Astrocyte (in vitro differentiated cells and primary cell): ENCODE measurements at places on chromosomes 4 and X.
A peak's percentile ranks its signal among the peaks of the same experiment; 100 is the strongest.

DNA sequence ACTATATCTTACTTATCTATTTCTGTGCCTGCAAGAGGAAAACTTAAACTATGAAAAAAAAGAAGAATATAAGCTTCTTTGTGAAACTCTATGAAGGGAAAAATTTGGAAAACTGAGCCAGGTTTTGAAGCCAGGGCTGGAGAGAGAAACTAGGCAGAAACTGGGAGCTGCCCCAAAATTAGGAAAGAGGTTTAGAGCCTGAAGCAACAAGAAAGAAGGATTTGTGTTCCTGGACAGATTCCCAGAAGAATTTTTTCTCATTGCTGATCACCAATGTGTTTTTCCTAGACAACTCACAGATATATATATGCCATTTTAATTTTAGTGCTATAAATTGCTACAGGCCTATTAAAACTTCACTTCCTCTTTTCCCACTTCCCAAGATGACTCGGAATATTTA is 245.0 kb upstream of the GEMIN8 start:
- DNase-seq, result no peak

- DNase-seq, result peak; percentile 64
Observed at GRCh38 chrX:113644426-113644825, 803.8 kb upstream of the AMOT start.

GRCh38 chr4:150584111-150584915 is 2.4 kb downstream of the MAB21L2 start:
- no peak for DNase-seq

DNA sequence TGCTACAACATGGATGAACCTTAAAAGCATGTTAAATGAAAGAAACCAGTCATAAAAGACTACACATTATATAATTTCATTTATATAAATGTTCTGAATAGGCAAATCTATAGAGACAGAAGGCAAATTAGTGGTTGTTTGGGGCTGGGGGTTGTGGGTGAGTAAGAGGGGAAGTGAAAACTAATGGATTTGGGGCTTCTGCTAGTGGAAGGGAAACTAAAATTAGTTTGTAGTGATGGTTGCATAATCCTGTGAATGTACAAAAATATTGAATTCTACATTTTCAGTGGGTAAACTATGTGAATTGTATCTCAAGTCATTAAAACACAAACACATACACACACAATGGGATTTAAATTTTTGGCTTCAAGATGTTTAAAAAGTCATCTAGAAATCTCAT is 25.4 kb upstream of the LIMCH1 start:
- DNase-seq, result no peak

DNA sequence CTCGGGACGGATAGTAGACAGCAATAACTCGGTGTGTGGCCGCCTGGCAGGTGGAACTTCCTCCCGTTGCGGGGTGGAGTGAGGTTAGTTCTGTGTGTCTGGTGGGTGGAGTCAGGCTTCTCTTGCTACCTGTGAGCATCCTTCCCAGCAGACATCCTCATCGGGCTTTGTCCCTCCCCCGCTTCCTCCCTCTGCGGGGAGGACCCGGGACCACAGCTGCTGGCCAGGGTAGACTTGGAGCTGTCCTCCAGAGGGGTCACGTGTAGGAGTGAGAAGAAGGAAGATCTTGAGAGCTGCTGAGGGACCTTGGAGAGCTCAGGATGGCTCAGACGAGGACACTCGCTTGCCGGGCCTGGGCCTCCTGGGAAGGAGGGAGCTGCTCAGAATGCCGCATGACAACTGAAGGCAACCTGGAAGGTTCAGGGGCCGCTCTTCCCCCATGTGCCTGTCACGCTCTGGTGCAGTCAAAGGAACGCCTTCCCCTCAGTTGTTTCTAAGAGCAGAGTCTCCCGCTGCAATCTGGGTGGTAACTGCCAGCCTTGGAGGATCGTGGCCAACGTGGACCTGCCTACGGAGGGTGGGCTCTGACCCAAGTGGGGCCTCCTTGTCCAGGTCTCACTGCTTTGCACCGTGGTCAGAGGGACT is 5.7 kb upstream of the MSANTD1 start:
- DNase-seq, result no peak

- peak; percentile 99 for DNase-seq
Observed at GRCh38 chr4:119735165-119735651, 106.6 kb upstream of the PDE5A start.

GRCh38 chrX:144253356-144253755 is 369.5 kb downstream of the UBE2NL start:
- DNase-seq, result no peak

DNA sequence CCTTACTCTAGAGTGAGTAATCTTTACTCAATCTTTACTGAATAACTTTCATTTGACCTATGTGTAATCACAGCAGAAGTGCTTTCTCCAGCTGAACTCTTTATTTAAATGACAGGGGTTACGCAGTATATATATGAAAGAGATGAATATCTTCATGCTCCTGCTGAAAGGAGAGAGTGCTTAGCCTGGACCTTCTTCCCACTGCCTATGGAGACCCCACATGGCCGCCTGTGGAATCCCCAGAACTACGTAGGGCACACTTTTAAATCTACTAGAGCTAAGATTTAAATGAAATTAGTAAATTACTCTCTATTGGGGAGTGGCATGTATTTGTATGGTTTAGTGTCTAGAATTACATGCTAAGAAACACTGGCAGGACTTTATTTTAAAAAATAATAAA is 391.2 kb downstream of the ANKRD50 start:
- peak; percentile 10 for DNase-seq
